A375 (cell line): ENCODE measurements at places on chromosomes 1 and 21. TPM values are rescaled to one million over a fixed set of nuclear protein-coding genes. Genes with fewer than 3 reads are reported as not detected.

The HMCN1 gene
- 35.5 and 40.1 TPM in 2 replicates for total RNA-seq

The SSX2IP gene
- 14.9 and 18.2 TPM in 2 replicates for total RNA-seq

The CHD5 gene
- total RNA-seq = 0.24 and 0.38 TPM in 2 replicates

The HOOK1 gene
- total RNA-seq = not detected in 2 replicates
